ENCODE measurements at places on chromosomes 11 and 22.
A peak's percentile ranks its signal among the peaks of the same experiment; 100 is the strongest.

- DNase-seq = no peak
These were observed 75.7 kb upstream of the TTC12 start for GRCh38 chr11:113238721-113239120.

DNA sequence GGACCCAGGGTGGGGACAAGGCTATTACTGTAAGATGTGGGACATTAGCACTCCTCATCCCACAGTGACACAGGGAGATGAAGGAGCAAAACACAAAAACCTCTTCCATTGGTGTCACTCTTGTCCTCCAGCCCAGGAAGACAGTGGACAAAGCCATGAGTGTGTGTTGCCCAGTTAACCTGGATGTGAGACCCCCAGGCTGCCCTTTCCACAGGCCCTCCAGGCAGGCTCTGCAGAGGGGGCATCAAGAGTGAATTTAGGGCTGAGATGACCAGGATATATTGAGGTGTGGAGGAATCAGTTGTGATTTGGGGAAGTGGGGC is 111.3 kb downstream of the GGTLC2 start:
- no peak for DNase-seq

DNA sequence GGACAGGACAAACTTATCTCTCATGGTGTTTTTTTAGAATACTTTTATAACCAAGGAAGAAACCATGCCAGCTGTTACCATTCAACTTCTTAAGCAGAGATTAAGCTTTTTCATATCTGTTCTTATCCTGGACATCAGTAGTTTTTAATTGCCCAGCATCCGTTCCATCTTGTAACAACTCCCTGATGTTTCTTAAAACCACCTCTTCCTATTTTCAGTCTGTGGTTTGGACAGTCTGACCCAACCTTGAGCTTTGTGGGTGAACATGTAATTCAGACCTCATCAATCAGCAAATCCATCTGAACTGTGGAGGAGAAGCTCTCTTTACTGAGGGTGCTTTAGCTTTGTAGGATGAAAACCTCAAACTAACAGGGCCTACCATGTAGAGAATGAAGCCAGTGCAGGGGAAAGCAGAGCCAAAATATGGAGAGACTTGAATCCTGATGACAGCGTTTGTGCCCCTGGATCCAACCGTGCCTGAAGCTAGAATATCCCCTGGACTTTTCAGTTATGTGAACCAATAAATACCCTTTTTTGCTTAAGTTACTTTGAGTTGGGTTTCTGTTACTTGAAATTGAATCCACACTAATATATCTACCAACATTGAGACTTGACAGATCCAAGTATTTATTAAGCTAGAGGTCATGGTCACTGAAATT is 9.4 kb downstream of the TUG1 start:
- no peak for DNase-seq

DNA sequence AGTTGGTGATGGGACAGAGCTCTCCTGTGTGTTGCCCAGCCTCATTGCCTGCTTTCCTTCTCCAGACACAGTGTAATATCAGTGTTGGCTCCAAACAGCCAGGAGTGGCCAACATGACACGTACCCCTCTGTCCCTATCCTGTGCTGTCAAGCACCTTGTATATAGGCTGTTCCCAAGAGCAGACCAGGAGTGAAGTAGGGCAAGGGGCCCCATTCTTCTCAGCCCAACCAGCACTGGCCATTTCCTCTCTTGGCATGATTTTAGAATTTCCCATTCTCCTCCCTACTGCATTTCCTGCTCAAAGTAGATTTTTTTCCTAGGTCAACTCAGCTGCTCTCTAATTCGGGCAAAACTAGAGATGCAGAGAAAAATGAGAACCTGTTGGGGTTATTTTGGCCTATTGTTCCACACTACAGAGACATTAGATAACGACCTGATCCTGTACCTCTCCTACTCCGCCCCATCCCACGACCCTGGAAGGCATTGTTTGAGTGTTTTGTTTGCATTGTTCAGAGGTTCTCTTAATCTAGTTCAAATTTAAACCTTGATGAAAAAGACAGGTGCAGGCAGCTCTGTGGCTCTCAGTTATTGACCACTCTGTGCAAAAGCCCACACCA is 95.6 kb downstream of the RASSF10 start:
- DNase-seq = no peak

DNA sequence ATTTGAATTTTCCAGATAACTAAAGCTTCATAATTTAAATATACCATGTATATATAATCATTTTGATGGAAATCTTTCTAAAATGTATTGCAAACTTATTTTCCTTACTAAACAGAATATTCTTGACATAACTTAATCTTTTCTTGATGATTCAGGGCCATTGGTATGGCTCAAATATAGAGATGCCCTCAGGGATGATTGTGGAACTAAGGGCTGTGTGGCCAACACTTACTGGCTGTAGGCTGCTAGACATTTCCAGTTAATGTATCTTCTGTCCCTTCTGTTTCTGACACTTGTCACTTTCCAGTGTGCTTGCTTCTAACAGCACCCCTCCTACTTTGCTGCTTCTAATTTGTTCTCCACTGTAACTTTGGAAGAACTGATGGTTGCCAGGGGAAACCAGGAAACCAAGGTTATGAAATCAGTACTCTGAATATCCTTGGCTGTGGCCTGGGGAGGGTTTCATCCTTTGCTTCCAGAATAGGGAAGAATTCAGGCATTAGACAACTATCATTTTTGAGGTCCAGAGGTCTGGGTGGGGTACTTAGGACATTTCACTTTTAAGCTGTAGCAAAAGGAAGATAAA is 697.2 kb downstream of the ETS1 start:
- no peak for DNase-seq

DNA sequence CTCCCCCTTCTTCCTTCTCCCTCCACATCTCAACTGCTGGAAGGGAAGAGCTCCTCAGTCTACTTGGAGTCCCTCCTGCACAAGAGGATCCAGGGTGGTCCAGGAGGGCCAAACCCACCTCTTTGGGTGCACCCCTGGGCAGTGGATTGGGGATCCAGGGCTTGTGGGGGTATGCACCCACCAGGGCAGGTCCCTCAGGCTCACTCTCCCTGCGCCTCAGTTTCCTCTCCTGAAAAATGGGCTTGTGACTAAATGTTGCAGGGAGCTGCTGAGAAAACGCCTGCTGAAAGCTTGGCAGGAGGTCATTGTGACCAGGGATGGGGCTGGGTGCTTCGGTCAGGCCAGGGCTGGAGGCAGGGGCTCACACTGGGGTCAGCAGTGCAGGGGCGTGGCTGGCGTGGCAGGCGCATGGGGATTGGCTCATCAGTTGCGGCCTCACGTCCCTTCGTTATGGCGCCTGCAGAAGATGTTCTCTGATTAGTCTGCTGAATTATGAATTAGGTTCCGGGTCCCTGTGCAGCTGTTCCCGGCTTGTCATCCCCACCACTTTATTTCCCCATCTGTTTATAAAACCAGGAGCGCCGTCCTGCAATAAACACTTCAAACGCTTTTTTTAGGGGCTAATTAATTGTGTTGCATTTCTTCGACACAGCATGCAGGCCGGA is 25.7 kb upstream of the CCDC188 start:
- DNase-seq = no peak

- peak; percentile 51 for DNase-seq
These were observed 13.9 kb downstream of the SLC35E4 start for GRCh38 chr22:30649430-30650007.

GRCh38 chr11:79482800-79483199 is 42.0 kb upstream of the TENM4 start:
- DNase-seq = no peak

- DNase-seq = no peak
These were observed 11.9 kb downstream of the POGLUT3 start for GRCh38 chr11:108486331-108486730.

- DNase-seq = no peak
These were observed 52.5 kb downstream of the RPL27A start for GRCh38 chr11:8735094-8735493.

GRCh38 chr11:122750049-122750448 is 88.3 kb upstream of the CRTAM start:
- DNase-seq = no peak

- no peak for DNase-seq
These were observed 21.8 kb upstream of the RASD2 start for GRCh38 chr22:35518811-35519210.

GRCh38 chr11:66069715-66070603 is at the start of gene PACS1:
PACS1 (plus strand) TSS chr11:66070272; CDS start chr11:66070487, 215 bp downstream.
- DNase-seq = peak; percentile 59

GRCh38 chr11:27120211-27120610 is 79.6 kb downstream of the BBOX1 start:
- no peak for DNase-seq

- DNase-seq = no peak
These were observed 1862.9 kb upstream of the RAG2 start for GRCh38 chr11:38460896-38461295.

- no peak for DNase-seq
These were observed 12.1 kb upstream of the EHD1 start for GRCh38 chr11:64890522-64890939.

- DNase-seq = no peak
These were observed 525 bp downstream of the MAPK8IP2 start for GRCh38 chr22:50600967-50601668.

DNA sequence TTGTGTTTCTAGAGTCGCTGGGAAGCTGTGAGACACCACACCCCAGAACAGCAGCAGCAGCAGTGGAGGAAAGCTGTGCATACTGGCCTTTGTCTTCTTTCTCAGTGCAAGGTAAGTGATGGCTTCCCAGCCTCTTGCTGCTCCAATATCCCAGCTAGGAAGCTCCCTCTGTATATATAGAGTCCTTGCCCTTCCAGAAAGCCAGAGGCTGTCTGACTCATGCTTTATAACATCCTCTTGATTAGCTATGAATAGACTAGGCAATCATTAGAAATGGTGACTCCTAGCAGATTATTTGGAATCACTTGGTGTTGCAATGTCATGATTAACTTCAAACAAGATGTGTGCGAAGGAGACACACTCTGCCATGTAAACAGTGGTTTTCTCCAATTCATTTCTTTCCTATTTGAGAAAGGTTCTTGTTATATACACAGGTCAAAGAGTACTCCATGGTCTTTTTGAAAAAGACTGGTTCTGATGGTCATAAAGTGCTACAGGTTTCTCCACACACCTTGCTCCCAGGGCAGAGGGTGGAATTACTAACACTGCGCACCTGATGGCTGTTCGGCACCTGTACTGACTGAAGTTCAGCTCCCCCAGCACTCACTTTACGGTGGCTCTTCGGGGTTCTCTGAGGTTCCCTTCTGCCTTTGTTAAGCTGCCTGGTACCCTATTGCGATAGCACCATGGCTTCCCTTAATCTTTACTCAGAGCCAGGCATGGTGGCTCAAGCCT is at the start of gene MMP1:
TSS of gene MMP1 (minus strand) at position 149 of the 735 bp plus-strand sequence. CDS start at position 81, 68 bp downstream.
- DNase-seq = no peak

DNA sequence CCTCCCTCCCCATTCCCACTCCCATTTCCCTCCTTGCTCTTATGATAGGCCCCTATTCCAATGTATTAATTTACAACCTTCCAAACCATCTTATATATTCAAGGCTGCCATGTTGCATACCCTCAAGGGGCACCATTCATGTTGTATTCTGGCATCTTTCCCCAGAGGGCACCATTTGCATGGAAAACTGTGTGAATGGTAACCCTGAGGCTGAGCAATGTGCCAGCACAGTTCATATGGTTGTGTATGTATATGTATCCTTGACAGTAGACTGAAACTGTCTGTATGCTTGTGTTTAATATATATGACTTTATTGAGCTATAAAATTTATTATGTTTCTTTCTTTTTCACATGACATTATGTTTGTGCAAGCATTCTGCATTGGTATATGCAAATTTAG is 7.3 kb downstream of the RASSF10 start:
- DNase-seq = no peak

- DNase-seq = no peak
These were observed 42.0 kb downstream of the MS4A2 start for GRCh38 chr11:60130496-60130895.

- no peak for DNase-seq
These were observed 67.9 kb upstream of the BLID start for GRCh38 chr11:122183933-122184332.

DNA sequence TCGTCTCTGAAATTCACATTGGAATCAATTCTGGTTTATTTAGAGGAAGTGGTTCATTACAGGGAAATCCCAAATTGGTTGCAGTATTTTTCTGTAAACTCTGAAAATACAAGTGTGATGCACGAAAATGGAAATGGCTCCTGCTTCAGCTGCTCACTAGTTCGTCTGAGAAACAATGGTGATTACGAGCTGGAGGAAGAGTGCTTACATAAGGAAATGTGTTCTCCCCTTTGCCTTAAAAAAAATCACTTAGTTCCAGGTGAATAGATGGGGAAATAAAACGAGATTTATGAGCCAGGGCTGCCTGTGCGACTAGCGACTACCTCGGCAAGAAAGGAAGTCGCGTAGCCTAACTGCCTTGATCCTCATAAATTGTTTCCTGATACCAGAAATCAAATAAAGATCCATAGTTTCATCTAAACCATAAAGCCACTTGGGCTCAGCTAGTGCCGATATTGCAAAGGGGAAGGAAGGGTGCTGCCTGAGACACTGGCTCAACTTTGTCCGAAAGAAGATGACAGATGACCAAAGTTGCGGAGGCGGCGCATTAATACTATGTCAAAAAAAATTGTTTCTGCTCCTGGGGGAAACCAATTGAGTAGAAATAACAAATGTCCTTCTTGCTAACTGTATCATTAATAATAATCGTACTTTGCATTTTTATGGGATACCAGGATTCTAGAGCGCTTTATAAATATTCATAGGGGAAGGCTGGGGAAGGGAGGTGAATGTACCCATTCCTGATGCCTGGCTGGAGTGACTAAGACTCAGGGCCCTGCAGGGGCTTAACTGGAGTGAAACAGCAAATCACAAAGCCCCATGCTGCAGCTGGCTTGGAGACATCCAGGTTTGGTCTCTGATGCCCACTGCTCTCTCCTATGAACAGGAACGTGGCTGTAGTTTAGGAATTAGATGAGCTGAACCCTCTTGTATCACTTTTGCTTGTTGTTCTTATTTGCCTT is 185.7 kb downstream of the BLID start:
- no peak for DNase-seq

DNA sequence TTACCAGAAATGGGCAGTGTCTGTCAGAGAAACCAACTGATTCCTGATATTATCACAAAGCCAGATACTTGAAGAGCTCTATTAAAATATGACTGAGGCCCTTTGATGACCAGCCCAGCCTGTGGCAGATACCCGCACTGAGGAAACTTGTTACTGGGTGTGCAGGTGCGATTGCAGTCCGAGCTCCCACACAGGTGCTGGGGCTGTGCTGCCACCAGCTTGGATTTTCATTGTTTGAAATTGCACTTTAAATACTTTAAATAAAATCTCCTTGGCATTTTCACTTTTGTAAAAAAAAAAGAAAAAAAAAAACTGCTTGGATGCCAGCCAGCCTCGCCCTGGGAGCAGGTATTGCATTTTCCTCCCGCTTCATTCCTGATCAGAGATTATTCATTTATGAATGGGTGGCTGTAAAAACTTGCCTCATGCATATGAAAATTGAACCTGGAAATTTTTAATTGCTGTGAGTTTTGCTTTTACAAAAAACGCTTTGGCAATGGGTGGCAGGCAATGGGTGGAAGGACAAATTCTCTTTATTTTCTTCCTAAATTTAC is 21.2 kb downstream of the EHF start:
- DNase-seq = no peak
